ENCODE measurements at places on chromosomes 3 and 15.

- DNase-seq = no peak
Measured at GRCh38 chr3:79039192-79039591, 728.6 kb downstream of the ROBO1 start.

GRCh38 chr3:65144791-65145351 is 457.1 kb upstream of the ADAMTS9 start:
- DNase-seq = no peak

GRCh38 chr15:91627473-91628278 is 225.8 kb upstream of the SLCO3A1 start:
- DNase-seq = no peak

DNA sequence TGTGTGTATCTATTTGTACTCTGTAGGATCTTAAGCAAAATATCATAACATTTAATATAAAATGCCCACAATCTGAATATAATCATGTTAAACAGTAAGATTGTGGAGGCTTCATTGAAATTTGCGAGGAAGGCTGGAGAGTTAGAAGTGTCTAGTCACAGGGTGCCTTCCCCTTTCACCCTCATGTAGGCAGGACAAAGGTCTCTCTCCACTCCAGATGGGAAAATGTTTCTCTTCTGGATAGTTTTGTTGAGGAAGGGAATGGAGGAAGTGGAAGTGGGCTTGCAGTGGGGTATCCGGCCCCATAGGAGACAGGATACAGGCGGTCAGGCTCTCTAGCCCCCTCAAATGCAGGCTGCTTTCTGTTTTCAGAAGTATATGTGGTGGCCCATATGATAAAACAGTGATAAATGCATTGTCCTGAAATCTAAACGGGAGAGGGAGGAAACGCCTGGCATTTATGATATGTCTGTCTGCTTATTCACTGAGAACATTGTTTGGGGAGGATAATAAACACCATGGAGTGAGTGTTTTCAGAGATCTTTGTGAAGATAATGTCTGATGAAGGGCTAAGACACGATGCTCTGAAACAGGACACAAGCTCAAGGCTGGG is 13.3 kb upstream of the MYZAP start:
- DNase-seq = no peak

GRCh38 chr15:77014132-77015081 is 19.5 kb downstream of the PSTPIP1 start:
- DNase-seq = no peak

DNA sequence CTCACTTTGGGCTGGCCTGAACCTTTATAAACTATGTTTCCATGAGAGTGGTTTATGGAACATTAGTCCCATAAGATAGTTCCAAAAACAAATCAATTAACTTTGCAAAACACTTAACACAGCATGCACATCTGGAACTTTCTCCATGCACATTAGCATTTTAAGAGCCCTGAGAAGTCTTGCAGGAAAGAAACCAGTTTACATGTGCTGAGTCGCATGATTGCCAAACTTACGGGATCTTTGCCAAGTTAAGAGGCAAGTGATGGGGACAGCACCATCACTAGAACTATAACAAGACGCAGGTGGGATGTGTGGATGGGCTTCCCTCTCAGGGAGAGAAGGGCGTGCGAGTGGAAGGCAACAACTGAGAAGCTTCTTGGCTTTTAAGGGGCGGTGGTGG is 20.7 kb downstream of the ADAMTS9 start:
- DNase-seq = no peak
